Activated T-helper 9 cell treated with anti-CD3 and anti-CD28 coated beads, Interleukin-2, amount 50 U/mL, for 16 hours (primary cell): ENCODE measurements at places on chromosomes 7 and 10.

DNA sequence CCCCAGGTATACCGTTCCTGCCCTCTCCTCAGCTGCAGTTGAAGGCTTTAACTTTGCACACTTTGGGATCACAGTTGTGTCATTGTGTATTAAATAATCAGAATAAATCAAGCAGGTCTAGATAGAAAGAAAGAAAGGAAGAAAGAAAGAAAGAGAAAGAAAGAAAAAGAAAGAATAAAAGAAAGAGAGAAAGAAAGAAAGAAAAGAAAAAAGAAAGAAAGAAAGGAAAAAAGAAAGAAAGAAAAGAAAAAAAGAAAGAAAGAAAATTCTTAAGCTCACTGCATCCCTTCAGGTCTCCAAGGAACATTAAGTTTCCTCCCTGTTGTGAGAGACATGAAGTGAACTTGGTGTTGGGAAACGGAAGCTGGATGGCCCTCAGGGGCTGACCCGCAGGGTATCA lies 17.2 kb upstream of the TRIM24 start:
- DNase-seq, result no peak

- no peak for DNase-seq
Observed at GRCh38 chr7:142865766-142866165, 10.9 kb downstream of the EPHB6 start.

DNA sequence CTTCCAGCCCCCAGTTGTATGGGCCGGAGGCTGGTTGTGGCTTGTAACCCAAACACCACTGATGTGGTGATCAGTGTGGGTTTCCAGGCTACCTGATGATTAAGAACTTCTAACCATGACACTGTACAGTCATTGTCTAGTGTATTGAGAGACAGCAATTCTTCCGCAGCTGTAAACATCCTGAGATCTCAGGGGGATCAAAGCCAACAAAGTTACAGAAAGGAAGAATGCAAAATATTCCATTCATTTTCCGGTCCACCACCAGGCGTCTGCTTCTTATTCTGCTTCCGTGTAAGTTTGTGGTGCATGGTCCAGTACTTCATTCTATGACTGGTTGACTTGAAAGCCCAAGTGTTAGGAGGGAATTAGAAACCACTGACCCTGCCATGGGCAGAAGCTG lies 10.3 kb upstream of the GLI3 start:
- DNase-seq, result no peak

- no peak for DNase-seq
Observed at GRCh38 chr10:132574783-132575319, 37.3 kb downstream of the INPP5A start.

DNA sequence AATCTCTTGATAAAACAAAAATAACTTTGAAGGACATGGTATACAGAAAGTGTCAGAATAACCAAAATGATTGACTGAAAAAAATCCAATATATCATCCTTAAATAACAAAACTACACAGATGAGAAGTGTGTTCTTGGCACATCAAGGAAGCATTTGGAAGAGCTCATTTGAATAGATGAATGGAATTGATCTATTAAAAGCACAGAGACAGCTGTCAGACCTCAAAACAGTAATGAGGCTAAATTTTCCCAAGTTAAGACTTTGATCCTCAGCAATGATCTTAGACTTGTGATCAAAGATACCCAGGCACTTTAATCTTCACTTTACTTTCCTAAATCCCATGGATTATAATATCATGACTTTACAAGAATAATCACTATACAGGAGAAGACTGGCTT lies 395.4 kb upstream of the NFE2L3 start:
- no peak for DNase-seq

GRCh38 chr10:129560361-129560760 lies 93.3 kb downstream of the MGMT start:
- no peak for DNase-seq

DNA sequence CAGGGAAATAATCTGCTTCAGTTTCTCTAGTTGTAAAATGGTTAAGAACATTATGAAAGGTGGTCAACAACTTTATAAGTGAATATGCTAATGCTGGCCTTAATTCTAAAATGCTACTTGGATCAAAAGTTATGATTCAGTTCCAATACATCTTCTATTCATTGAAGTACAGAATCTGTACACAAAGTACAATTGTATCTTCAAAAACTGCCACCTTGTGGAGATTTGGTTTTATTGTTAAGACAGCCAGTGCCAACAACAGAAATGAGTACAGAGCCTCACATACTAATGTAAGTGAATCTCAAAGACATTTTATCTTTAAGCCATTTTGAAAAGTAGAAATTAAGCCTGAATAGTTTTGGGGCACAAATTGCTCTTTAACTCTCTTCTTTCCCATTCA lies 194.0 kb downstream of the CFTR start:
- no peak for DNase-seq

- no peak for DNase-seq
Observed at GRCh38 chr10:71076473-71077142, 135.8 kb upstream of the UNC5B start.
